Urothelium cell line (cell line): ENCODE measurements at places on chromosomes 13 and 19.

DNA sequence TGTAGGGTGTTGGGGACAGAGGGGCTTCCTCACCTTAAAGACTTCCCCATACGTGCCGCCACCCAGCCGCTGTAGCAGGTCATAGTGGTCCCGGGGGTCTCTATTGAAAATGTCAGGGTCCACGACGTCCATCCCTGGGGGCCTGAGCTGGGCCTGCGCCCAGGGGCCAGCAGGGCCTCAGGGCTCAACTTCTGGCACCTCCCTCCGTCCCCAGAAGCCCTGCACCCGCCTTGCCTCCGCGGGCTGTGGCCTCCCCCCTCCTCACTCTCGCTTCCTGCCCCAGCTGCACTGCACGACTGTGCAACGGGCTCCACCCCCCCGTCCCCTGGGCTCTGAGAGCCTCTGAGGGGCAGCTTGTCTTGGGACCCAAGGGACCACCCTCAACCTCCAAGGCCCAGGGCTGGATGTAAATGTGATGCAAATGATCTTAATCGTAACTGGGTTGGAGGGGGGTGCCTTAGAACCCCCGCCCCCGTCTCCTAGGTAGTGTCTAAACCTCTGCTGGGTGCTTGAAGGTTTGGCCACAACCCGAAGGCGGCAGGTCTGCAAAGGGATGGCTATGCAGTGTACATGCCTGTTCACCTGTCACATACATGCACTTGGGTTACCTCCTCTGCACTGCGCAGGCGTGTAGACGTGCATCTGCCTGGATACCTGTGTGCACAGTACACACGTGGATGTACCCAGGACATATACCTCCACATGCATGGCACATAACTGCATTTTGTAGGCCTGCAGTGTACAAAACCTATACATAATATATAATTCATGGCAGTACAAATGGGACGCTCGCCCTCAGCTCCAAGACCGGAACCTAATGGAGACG lies at the start of gene MAP4K1:
Gene MAP4K1, minus strand, starts transcription at position 190 of the 826 bp plus-strand sequence. Its CDS starts 58 bp downstream, at position 132.
- no peak for DNase-seq

DNA sequence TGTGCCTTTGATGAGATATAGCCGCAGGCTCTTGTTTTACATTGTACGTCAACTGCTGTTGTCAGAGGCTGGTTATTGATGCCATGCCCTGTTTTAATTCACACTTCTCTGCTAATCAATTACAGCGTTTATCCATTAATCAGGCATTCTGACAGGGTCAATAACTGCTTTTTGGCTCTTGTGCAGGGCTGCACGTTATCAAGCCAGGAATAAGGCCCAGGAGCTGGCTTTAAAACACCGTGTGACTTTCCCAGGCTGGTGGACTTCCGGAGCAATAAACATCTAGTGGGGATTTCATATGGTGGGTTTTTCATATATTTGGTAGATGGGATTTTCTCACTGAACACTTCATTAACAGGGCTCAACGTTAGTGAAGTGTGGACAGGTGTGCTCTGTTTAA lies 221.7 kb downstream of the TM9SF2 start:
- DNase-seq = no peak

DNA sequence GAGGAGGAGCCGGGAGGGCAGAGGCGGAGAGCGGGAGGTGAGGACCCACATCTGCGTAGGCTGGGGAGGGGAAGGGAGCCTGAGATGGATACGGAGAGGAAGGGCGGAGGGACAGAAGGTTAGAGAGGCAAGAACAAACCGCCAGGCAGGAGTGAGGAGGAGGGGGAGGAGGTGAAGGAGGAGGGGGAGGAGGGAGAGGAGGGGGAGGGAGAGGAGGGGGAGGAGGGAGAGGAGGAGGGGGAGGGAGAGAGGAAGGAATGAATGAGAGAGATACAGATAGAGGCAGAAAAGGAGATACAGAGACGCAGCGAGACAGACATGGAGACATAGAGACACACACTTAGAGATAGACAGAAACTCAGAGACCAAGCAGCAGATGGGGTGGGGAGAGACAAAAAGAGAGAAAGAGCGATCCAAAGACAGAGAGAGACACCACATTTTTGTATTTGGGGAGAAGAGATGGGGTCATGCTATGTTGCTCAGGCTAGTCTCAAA lies 782 bp upstream of the CA11 start:
- no peak for DNase-seq

DNA sequence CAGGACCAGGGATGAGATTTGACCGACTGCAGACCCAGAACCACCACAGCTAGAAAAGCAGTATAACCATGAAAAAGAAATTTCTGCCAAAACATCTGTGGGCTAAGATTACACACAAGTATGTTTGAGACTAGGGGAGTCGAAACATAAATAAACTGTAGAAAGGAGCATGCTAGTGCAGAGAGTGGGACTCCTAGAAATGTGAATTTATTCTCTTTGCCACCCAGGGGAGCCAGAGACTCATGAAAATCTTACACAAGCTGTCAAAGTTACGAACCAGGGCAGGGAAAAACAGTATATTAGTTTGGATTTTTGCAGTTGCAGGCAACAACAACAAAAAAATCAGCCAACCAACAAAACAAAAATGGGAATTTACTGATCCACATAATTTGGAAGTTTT lies 12.3 kb upstream of the HSPH1 start:
- no peak for DNase-seq

DNA sequence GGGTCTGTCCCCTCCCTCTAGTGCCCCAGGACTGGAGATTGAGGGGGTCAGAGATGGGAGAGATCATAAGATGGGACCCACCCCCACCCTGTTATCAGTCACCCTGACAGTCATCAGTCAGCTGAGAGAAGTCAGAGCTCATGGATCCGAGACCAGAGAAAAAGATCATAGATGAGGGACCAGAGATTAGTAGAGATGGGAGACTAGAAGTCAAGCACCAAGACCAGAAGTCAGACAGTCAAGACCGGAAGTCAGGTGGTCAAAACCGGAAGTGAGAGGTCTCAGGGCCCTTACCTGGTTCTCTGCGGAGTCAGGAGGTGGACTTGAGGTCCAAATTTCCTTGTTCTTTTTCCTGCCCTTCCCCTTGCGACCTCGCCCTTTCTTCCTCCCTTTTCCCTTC lies 7.0 kb downstream of the COL5A3 start:
- no peak for DNase-seq

DNA sequence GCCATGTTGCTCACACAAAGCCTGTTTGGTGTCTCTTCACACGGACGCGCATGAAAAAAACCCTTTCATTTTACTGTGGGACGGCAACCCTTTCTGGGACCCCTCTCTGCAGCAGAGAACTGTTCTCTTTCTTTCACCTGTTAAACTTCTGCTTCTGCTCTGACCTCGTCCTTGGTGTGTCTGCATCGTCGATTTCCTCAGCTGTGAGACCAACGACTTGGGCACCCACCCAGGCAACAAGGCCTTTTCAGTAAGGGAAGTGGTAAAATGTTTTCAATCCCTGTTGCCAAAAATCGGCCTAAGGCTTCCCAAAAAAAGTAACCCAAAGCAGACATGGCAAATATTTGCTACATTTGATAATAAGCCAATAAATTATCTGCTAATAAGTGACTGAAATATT lies 515.3 kb downstream of the IRS2 start:
- no peak for DNase-seq

GRCh38 chr13:62113179-62113578 lies 697.5 kb upstream of the PCDH20 start:
- DNase-seq = no peak
